Fibroblast of mammary gland (primary cell): ENCODE measurements at places on chromosomes 4 and X.

DNA sequence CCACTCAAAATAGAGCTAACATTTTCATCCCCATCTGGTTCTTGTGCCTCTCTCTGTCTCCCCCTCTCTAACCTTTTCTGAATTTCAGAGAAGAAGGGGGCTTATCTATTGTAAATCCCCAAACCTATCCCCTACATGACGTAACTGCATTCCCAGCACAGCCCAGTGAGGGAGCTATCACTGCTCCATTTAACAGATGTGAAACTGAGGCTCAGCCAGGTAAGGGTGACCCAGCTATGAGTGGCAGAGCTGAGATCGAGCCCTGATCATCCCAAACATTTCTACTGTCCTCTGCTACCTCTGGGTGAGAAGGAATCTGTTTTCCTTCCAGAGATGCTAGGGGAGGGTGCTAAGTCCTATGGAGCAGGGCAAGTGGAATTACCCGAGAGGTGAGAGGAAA, 107.5 kb downstream of the SLC2A9 start:
- no peak for DNase-seq

DNA sequence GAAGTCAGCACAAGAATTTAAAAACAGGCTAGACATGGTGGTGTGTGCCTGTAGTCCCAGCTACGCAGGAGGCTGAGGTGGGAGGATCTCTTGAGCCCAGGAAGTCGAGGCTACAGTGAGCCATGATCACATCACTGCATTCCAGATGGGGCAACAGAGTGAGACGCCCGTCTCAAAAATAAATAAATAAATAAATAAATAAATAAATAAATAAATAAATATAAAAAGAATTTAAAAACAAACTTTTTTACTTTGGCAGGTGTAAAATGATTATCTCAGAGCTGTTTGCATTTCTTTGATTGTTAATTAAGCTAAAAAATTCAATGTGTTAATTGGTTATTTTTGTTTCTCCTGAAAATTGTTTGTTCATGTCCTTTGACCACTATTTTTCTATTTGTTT, 97.5 kb upstream of the RPS6KA3 start:
- no peak for DNase-seq

DNA sequence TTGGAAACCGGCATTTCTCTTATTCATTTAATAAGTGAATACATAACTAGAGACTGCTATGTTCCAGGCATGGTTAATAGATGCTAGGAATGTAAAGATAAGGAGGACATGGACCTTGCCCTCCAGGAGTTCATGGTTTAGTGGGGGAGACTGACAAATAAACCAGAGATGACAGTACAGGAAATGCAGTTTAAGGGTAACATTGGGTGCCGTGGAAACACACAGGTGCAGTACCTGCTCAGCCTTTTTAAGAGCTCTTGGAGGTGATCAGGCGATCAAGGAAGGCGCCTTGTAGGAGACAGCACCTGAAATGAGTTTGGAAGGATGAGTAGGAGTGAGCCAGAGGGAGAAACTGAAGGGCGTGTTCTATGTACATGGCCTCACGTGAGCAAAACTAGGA, 145.8 kb downstream of the AASDH start:
- no peak for DNase-seq

- DNase-seq, result no peak
These were observed 160.0 kb downstream of the STIM2 start for GRCh38 chr4:27020603-27021002.

- peak; percentile 95 for DNase-seq
These were observed 173.0 kb upstream of the PCDH18 start for GRCh38 chr4:137705171-137705783.

GRCh38 chrX:9369802-9370291, 95.0 kb upstream of the TBL1X start:
- no peak for DNase-seq

GRCh38 chrX:19544693-19545305, 29.5 kb upstream of the MAP3K15 start:
- DNase-seq, result peak; percentile 69

- DNase-seq, result no peak
These were observed 924.0 kb upstream of the INTU start for GRCh38 chr4:126708716-126709115.

DNA sequence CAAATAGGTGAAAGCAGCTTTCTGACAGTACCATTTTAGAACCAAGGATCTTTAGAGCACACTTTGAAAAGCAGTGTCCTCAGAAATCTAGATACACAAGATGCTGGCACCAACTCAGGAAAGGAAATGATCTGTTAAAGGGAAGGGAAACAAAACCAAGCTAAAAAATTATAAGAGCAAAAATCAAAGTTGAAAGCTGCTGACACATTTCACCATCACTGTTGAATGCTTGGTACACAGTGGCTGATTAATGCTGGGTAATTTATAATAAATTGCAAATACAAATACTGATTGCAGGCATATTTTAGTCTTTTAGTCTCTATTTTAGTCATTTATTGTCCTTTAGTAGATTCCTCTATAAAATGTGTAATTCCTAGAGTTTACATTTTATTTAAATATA, 1540.1 kb upstream of the PCDH10 start:
- DNase-seq, result peak; percentile 25

DNA sequence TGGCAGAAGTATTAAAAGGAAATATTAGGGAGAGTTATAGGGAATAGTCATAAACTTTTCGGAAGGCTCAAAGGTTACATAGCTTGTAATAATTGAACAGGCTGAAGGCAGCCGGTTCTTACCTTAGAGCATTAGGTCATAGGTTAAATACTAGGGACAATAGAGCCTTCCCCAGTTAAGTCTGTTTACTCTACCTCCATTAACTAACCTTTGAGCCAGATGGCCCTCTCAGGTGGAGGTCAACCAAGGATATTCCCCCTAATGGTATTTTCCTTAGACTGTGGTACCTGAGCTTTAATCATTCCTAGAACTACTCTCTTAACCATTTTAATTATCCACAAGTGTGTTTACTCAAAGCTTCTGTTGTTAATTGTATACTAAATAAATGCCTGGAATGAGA, 920.9 kb upstream of the PABPC4L start:
- DNase-seq, result no peak

GRCh38 chr4:163618845-163619244, 124.4 kb downstream of the TMA16 start:
- no peak for DNase-seq

- no peak for DNase-seq
These were observed 105.4 kb downstream of the CYLC1 start for GRCh38 chrX:83966347-83966746.

DNA sequence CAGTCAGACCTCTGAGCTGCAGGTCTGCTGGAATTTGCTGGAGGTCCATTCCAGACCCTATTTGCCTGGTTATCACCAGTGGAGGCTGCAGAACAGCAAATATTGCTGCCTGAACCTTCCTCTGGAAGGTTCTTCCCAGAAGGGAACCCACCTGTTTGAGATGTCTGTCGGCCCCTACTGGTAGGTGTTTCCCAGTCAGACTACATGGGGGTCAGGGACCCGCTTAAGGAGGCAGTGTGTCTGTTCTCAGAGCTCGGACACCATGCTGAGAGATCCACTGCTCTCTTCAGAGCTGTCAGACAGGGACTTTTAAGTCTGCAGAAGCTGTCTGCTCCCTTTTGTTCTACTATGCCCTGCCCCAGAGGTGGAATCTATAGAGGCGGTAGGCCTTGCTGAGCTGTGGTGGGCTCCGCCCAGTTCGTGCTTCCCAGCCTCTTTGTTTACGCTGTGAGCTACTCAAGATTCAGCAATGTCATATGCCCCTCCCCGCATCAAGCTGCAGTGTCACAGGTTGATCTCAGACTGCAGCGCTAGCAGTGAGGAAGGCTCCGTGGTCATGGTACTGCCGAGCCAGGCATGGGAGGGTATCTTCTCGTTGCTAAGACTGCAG, 44.1 kb upstream of the KDR start:
- DNase-seq, result no peak

- DNase-seq, result no peak
These were observed 5.2 kb downstream of the TNIP2 start for GRCh38 chr4:2750719-2751605.

DNA sequence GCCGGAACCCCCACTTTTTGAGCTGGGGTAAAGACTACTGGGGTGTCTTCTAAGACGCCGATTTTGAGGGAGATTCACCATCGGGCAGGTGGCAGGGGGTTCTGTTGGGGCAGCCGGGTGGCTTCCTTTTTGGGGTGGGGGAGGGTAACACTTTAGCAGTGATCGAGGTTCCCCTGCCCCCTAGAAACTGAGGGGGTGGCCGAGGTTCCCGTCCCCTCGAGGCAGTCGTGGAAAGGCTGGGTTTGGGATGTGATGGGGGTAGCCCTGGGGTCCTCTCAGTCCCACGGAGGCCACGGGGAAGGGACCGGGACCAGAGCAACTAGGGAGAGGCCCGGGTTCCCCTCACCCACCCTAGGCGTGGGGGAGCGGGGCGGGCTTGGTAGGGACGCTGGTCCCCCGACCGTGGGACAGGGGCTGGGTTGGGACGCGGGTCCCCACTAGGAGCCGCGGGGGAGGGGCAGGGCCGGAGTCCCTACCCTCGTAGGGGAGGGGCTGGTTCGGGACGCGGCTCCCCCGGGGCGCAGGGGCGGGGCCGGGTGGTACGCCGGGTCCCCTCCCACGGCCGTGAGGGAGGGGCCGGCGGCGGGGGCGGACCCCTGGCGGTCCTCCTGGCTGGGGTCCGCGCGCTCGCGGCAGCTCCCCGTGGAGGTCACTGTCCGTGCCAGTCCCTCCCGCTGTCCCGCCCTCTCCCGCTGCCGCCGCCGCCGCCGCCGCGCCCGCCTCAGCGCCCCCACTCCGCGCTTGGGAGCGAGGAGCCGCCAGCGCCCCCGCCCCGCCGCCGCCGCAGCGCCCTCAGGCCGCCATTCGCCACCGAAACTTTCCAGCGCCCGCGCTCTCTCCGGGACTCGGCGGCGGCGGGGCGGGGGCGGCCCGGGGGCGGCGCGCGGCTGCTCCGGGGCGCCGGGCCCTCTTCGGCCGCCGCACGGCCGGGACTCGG, at the start of gene TBL1X:
Gene TBL1X (plus strand): TSS at position 624 of the 937 bp plus-strand sequence. CDS start 188,529 bp downstream, outside the sequence.
- peak; percentile 19 for DNase-seq
